ENCODE measurements at places on chromosomes 5 and 9. TPM values are rescaled to one million over a fixed set of nuclear protein-coding genes. Genes with fewer than 3 reads are reported as not detected.
A peak's percentile ranks its signal among the peaks of the same experiment; 100 is the strongest.

The WDR38 gene
- not detected for total RNA-seq

The TAL2 gene
- total RNA-seq: not detected

GRCh38 chr9:69867081-69867814 is 46.6 kb downstream of the CFAP95 start:
- DNase-seq: peak; percentile 78

The STK32A gene
- not detected for total RNA-seq

DNA sequence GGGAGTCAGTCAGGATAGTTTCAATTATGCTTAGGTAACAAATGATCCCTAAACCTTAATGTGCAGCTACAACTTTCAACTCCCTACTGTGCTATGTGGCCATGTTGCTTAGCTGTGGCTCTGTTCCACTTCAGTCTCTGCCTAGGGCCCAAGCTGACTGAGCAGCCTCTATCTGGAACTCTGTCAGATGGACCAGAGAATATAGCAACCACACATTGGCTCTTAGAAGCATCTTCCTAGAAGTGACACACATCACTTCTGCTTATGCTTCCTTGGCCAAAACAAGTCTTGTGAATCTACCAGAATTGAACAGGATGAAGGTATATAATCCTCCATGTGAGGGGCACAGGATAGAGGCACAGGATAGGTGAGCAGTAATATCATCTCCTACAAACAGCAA is 36.7 kb upstream of the TNC start:
- no peak for DNase-seq

The ARID3C gene
- total RNA-seq: 0.51 TPM

DNA sequence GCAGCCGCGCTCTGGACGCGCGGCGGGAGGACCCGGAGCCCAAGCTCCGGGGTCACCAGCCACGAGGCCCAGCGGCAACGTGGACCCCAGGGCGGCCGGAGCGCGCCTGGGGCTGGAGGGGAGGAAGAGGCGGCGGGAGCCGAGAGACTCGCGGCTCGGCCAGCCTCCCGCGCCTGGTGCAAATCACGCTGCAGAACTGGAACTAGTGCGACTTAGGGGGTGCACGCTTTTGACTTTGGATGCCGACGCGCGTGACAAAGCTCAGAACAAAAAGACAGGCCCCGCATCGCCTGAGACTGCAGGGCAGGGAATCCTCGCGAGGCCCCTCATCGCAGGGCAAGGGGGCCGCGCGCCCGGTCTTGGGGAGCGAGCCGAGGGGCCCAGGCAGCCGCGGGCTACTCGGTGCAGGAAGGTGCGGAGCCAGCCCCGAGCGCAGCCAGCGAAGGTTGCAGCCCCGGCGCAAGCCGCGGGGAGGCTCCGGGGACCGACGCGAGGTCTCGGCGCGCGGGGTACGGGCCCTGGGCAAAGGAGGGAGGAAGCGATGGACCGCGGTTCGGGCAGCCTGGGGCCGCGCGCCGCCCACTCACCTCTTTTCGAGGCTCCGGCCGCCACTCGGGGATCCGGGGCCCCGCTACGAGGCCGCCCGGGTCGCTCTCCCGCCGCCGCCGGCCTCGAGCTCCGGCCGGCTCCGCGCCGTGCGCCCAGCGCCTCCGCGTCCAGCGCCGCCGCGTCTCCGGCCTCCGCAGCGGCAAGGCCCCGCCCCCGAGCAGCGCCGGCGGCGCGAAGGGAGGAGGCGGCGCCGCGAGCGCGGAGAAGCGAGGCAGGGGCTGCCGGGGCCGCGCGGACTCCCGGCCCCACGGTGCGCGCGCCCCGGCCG is at the start of gene GOLM1:
TSS of gene GOLM1 (minus strand) at position 735 of the 877 bp plus-strand sequence. CDS start 20,238 bp downstream, outside the sequence.
- DNase-seq: peak; percentile 79

The TSLP gene
- under 0.01 TPM for total RNA-seq

DNA sequence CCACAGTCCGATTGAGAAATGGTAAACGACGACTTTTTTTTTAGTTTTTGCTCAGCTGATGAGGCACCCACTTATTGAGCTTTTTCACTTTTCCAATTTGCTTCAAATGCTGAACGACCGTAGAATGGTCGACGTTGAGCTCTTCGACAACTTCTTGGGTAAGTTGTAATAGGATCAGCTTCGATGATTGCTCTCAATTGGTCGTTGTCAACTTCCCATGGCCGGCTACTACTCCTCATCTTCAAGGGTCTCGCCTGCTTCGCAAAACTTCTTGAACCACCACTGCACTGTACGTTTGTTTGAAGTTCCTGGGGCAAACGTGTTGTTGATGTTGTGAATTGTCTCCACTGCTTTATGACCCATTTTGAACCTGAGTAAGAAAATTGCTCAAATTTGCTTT is 35.7 kb downstream of the NSD1 start:
- DNase-seq: no peak

The INSL4 gene
- total RNA-seq: not detected

DNA sequence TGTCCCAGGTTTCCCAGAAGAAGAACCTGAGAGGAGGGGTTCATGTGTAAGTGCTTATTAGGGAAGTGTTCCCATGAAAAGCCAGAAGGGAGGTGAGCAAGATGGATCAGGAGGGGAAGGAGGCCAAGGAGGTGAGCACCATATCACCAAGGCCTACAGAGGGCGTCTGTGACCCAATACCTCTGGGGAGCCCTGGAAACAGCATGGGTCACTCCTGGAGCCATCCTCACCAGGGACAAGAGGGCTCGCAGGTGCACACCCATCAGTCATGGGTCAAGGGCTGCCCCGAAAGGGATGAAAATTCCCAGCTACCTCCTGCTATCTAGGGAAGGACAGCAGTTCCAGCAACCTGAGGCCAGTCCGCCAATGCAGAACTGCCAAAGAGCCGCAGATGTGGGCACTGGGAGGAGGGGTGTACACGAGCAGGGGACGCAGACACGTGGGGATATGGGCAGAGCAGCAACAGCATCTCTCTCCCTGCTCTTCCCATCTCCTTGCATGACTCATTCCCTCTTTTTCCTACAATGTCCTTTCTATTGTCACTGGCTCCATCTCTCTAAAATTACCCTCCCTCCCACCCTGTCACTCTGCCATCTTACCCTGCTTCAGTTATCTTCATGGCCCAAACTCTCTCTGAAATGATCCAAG is 167.6 kb upstream of the FSTL4 start:
- DNase-seq: no peak

The GRM6 gene
- total RNA-seq: not detected

DNA sequence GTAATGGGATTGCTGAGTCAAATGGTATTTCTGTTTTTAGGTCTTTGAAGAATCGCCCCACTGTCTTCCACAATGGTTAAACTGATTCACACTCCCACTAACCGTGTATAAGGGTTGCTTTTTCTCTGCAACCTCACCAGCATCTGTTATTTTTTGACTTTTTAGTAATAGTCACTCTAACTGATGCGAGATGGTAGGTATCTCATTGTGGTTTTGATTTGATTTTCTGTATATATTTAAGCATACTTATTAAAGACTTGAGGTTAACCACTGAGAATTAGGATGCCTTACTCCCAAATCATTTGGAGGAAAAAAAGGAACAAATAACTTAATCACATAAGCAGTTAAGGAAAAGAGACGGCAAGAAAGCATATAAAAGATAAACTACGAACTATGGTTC is 181.6 kb upstream of the FST start:
- no peak for DNase-seq

The AOPEP gene
- total RNA-seq: 77.1 TPM

The EPB41L4A gene
- 33.5 TPM for total RNA-seq

DNA sequence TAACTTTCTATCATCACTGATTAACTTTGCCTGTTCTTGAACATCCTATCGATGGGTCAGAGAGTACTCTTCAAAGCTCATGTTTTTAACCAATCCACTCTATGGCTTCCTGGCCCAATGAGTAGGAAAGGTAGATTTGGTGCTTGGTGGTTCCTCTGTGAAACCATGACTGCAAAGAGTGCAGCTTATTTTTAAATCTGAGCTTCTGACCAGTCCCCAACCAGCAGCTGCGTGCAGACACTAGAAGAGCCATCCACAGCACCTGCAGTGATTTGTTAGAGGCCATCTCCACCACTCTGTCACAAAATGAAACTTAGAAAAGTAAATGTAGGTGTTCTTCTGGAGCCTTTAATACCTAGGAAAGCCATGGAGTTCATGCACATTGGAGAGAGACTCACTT is 107.3 kb upstream of the WWC1 start:
- no peak for DNase-seq

DNA sequence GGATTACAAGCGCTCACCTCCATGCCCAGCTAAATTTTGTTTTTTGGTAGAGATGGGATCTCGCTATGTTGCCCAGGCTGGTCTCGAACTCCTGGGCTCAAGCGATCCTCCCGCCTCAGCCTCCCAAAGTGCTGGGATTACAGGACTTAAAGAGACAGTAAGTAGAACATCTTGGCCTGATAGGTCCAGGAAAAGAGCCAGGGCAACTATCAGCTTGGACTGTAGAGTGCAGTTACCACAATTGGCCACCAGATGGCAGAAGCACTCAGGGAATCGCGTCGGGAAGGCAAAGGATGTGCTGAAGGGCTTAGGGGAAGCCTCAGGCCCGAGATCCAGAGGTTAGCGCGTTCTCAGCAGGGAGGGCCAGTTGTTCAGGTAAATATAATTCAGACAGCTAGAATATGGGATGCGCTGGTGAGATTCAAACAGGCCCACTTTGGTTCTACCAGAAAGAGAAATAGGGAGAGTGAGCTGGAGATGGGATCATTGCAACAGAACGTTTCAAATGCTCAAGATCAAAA is 21.5 kb downstream of the C9orf57 start:
- DNase-seq: peak; percentile 85

The IL33 gene
- 11.8 TPM for total RNA-seq

DNA sequence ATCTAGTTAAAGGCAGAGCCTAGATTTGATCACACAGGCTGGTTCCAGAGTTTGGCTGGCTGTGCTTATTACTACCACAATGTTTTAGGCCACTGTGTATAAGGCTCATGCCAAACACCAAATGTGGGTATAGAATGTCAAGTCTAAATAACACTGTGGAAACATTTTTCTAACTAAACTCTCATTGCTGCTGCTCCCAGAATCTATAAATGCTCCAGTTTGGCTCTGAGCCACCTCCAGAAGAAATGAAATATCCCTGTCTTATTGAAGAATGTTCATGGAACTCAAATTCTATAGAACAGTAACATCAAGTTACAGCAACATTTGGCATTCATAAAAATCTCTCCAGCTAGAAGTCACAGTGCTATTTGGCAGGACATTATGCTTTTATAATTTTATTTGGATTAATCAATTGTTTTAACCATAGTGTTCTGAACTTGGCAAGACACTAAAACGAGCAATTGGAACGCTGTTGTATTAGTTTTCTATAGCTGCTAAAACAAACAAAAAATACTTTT is 178.1 kb upstream of the COX7C start:
- no peak for DNase-seq
